ENCODE measurements at places on chromosomes 13 and 19.

DNA sequence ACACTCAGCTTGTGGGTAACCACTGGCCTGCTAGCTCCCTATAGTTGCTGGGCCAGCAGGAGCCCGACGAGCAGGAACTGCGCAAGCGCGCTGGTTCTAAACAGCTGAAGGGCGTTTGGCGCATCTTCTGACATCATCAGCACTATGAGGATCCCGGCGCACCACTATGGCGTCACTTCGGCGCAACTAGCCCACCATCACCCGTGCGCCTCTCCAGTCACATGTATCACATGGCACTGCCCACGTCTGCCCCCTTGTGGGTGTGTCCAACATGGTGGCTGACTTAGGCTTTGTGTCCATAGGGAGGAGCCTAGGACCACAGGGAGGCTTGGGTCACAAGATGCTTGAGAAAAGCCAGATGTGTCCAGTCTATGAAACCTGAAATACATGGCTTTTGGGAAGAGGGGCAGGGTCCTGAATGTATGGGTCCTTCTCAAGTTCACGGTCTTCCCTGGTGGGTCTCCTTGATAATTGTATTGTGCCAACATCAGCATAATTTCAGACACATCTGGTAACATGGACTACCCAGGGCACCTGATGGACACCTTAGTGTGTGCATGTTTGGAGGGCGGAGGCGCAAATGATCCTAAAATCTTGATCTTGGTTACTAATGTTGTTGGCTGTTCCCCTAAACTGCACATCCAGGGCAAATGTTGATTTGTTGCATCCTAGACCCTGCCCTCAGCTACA, 18.0 kb downstream of the KLK4 start:
- DNase-seq: no peak

DNA sequence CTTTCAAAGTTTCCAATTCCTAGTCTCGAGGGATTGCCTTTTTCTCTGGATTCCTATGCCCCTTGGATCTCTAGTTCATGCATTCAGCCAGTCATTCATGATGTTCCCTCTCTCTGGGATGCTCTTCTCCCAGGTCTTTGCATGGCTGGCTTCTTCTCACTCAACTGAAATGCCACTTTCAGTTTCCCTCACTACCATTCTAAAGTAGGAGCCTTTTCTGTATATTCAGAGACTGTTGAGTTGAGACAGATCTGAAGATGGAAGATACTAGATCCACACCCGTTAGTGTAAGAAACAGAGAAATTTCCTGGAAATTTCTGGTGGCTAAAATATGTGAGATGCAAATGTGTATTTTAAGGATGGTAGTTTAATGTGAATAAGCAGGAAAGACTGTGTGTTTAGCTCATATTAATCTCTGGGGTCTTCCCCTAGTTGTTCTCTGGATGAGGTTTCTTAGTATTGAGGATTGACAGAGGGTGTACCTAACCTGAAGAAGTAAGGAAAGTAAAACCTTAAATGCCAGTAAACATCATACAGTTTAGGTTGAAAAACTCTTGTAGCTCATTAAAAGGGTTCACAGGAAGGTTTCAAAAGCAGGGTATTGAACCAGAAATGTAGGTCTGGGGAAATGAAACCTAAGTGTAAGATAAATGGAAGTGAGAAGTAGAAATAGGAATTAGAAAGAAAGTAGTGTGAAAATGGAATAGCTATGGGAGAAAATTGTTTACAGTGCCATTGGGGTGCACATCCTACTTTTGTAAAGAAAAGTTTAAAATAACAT, 331.3 kb downstream of the NDFIP2 start:
- no peak for DNase-seq

GRCh38 chr13:27607125-27607524, 13.2 kb downstream of the LNX2 start:
- no peak for DNase-seq

DNA sequence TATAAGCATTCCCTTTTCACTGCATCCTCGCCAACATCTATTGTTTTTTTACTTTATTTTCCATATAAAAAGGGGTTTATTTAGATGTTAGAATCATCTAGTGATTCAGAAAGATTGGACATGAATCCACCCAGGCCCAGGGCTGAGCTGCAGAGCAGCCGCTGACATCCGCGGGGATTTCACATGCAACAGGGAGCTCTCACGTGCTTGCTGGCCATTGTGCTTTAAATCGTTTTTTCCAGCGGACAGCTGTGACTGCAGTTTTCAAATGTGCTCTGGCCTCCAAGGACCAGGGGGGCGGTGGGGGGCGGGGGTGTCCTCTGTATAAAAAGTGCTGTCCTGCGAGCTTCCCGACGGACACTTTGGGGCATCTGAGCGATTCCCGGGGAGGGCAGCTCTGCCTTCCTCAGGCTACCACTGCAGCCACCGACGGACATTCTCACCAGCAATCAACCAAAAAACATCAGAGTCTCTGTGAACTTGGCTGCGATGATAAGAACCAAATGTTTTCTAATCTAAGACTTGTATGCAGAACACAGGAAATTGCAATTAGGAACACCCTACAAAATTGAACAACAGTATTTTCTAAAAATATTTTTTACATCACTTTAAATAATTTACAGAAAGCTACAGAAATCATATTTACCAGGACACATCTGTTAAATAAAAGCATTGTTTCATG, 12.6 kb downstream of the RB1 start:
- DNase-seq: no peak

GRCh38 chr13:109400624-109401257, 385.6 kb downstream of the IRS2 start:
- DNase-seq: no peak

DNA sequence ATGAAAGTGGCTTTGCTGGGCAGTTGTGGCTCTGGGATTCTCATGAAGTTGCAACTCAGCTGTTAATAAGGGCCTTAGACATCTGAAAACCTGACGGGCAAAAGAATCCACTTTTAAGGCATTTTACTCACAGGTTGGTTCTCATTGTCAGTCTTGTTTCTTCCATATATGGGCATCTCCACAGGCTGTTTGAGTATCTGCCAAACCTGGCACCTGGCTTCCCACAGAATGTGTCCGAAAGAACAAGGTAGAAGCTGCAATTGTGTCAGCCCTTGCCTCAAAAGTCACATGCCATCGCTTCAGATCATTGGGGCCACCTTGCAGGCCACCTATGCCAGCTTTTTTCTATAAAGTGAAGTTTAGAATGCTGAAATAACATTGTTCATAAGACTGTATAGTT, 102.4 kb downstream of the KCTD12 start:
- no peak for DNase-seq
